ENCODE measurements at places on chromosomes 1 and 21.

GRCh38 chr1:159071970-159072582 is 4.5 kb downstream of the AIM2 start:
- peak; percentile 31 for DNase-seq

GRCh38 chr1:160830321-160831153 is 32.1 kb downstream of the CD244 start:
- DNase-seq: peak; percentile 37

DNA sequence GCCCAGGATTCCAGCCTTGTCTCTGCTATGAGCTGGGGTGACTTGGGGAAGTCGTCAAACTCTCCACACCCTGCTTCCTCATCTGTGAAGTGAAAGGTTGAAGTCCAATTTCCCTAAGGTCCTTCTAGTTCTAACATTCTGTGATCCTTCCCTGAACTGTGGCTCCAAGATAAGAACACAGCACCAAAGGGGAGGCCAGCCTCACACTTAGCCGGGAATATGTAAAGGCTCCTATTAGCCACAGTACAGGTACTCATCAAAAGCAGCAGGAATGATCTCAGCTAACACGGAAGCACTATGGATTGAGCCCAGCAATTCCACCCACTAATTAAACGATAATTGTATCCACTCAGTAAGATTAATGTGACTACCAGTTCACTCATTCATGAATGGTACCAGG is 4.0 kb downstream of the SLC30A10 start:
- DNase-seq: no peak

GRCh38 chr1:55640708-55641473 is 425.7 kb upstream of the USP24 start:
- no peak for DNase-seq

DNA sequence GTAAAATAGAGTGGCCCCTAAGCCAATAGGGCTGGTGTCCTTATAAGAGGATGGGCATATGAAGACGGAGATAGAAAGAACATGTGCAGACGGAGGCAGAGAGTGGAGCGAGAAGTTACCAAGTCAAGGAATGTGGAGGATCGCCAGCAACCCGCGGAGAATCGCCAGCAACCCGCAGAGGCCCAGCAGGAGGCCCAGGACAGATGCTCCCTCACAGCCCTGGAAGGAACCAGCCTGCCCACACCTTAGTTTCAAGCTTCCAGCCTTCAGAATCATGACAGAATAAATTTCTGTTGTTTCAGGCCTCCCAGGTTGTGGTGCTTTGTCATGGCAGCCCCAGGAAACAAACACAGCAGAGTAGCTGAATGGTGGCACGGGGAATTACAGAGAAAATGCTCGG is 9.6 kb downstream of the CLDN14 start:
- DNase-seq: no peak

DNA sequence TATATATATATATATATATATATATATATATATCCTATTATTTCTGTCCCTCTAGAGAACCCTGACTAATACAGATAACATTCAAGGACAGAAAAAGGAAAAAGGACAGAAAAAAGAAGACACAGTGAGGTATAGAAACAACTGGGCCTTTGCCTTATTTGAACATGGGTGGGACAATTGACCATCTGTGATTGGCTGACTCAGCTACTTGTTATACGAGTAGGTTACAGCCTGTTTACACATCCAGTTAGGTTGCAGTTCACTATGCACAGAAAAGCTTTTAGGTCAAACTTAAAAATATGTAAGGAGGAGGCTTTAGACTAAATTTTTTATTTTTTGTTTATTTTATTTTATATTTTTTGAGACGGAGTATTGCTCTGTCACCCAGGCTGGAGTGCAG is 39.8 kb upstream of the RGS8 start:
- no peak for DNase-seq

DNA sequence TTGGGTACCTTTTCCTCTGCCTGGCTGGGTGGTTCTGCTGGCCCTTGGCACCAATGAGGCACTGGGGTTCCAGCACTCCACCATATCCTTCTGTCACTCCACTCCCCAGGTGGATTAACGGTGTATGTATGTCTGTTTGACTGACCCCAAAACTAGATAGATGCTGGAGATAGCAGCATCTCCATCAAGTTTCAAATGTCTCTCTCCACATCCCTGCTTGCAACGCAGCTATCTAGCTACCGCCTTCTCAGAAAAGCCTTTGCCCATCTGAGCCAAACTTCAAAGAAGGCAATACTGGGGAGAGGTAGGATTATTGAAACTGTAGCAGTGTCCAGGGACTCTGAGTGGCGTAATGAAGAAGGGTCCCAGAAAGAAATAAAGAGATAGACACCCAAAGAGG is 64.0 kb downstream of the RHBG start:
- no peak for DNase-seq

DNA sequence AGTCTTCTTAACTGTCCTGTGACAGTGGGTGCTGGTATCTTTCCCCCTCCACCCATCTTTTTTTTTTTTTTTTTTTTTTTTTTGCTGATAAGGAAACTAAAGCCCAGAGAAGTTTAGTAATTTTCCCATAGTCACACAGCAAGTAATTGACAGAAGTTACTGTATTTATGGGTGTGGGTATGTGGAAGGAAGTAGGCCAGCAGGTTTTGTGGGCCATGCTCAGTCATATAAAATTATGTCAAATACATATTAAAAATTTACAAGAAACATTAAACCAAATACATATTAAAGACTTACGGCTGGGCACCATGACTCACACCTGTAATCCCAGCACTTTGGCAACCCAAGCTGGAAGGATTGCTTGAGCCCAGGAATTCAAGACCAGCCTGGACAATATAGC is 51.5 kb downstream of the KAZN start:
- no peak for DNase-seq

DNA sequence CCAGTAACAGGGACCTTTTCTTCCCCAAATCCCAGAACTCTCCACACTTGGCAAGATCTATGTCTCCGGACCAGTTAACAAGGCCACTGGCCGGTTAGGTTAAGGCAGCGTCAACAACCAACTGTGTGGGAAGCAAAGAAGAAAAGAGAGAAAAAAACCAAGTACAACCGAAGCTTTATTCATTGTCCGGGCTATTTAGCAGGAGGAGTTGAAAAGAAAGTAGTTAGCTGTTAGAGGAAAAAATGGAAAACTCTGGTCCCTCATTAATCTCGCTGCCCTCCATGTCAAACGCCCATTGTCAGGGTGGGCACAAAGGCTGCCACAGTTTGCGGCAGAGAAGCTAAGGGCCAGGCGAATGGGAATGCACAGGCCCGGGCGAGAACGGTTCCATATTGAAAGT is 49.3 kb upstream of the GRIK3 start:
- no peak for DNase-seq

DNA sequence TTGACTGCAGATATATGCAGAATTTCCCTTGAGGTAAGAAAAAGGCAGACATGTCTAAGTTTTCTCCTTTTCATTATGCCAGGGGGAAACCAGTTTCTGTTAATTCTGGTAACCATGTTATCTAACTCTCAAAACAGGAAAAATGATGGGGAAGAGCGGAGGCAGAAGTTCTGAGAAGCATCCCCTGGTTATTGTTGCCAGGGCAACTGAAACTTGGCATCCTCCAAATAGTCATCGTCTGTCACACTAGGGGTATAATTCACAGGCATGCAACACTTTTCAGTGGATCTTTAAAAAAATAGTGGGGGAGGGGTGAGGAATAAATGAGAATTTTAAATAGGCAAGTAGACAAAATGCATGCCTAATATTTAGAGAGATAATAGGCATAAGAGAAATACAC is 715.3 kb upstream of the CXADR start:
- no peak for DNase-seq

GRCh38 chr1:220703305-220703704 is 13.1 kb downstream of the C1orf115 start:
- DNase-seq: no peak

DNA sequence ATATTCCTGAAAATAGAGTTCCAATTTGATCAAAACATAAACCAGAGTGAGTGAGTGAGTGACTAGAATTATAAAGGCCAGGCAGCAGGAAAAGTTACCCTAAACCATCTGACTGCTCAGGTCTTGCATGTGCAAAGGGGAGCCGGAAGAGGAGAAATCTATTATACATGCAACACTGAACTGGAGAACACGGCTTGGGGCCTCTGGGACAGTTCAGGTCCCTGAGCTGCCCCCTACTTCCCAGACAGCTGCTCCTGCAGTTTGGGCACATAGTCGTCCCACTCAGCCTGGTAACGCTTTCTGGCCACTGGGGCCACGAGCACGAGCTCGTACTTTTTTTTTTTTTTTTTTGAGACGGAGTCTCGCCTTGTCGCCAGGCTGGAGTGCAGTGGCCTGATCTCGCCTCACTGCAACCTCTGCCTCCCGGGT is 40.1 kb downstream of the PTPRC start:
- no peak for DNase-seq

- DNase-seq: no peak
Observed at GRCh38 chr1:23394181-23394580, 24.5 kb upstream of the ZNF436 start.

DNA sequence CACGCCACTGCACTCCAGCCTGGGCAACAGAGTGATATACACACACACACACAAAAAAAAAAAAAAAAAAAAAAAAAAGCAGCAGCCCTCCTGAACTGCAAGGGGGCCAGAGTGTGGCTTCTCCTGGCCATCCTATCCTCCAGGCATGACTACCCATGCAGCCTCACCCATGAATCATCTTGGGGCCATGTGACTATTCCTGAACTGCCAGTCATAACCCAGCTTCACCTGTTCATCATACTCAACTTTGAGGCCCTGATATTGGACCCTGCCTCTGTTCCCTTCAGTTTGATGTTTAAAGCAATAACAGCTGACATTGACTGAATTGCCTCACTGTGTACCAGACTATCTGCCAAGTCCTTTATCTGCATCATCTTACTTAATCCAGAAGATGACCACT is 2.8 kb upstream of the HPCAL4 start:
- no peak for DNase-seq

GRCh38 chr1:150233359-150234308 is 2.3 kb downstream of the ANP32E start:
- no peak for DNase-seq

DNA sequence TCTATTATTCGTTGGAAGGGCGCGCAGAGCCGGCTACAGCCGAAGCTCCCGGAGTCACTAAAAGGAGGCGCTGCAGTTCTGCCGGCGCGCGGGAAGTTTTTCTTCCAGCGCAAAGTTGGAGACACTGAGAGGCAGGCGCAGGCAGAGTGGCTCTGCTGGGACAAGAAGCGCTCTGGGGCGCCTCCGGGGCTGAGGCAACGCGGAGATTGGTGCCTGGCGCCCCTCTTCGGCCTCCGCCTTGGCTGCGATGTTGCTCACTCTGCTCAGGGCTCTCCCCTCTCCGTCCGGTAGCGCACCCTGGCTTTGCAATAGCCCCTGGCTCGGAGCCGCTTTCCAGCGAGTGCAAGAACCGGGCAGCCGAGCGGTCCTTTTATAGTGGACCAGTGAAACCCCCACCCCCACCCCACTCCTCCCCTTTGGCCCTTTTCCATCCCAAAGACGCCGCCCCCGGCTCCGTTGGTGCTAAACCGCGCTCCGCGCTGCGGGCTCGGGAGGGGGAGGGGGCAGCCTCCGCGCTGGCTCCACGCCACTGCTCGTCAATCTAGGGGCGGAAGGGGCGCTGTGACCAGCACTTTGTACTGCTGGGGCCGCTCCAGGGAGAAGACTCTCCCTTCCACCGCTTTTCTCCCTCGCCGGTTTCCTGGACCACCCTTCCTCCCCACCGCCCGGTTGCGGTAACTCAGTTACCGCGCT is at the start of gene ADAMTS1:
Gene ADAMTS1, minus strand, starts transcription at position 344 of the 693 bp plus-strand sequence. CDS start 455 bp downstream, outside the sequence.
- DNase-seq: no peak

GRCh38 chr1:168321945-168322344 is 41.3 kb downstream of the TBX19 start:
- DNase-seq: no peak

DNA sequence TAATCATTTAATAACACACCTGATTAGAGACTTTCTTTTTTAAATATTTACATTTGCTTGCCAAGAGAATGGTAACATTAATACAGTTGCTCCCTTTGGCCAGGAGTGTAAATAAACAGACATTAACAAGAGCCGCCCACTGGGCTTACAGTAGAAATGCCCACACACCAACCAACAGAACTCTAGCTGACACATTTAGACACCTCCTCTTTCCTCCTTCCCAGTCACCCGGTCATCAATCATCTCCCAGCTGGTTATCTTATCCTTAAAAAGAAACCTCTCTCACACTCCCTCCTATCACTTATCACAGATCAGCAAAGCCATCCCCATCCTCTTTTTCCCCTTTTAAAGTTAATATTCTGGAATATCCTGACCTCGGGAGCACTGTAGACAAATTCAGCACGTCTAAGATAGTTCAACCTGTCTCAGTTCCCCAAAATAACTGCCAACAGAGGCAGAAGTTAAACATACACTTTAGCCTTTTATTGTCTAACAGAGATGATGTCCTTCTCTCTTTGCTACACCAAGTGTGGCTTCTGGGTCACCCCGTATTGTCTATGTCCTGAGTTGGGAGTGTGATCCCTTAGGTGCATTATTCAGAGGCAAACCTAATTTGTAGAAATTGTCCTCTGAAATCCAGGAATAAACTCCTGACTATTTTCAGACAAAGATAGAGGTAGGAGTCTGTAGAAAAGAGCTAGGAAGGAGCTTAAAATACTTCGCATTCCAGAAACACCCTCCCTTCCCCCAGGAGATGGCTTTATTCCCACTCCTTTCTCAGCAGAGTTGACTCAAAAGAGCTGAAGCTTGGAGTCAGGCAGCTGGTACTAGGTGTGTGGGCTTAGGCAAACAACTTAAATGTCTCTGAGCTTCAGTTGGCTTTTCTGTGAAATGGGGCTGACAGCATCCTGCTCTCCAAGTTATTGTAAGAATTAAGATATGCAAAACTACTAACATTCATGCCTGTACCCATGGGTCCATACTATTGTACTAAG is 8.8 kb downstream of the MYCL start:
- DNase-seq: no peak

DNA sequence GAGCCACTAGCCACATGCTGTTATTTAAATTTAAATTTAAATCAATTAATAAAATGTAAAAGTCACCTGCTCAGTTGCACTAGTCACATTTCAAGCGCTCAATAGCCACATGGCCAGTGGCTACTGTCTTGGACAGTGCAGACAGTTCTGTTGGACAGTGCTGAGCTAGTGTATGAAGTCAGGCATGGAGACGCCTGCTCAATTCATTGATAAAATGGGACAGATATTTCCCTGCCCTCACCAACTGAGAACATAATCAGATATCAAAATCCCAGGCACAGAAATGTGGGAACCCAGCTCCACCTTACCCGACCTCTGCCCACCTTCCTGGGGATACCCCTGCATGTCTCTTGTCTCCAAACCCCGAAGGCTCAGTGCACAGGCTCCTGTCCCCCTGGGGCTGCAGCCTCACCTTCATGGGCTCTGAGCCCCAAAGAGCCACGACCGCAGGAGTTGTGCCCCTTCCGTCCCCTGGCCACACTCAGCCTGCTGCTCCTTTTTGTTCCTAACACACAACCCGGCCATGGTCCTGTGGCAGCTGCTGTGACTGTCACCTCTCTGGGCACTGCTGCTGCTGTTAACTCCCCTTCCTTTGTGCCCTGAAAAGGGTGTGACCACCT is 63.5 kb downstream of the TCP10L start:
- DNase-seq: no peak

GRCh38 chr1:44321466-44321865 is 33.6 kb downstream of the ERI3 start:
- DNase-seq: no peak

All from NCI-H1048 (cell line).